Activated T-cell treated with anti-CD3 and anti-CD28 coated beads for 24 hours (primary cell): ENCODE measurements at places on chromosomes 16 and 17.
A peak's percentile ranks its signal among the peaks of the same experiment; 100 is the strongest.

DNA sequence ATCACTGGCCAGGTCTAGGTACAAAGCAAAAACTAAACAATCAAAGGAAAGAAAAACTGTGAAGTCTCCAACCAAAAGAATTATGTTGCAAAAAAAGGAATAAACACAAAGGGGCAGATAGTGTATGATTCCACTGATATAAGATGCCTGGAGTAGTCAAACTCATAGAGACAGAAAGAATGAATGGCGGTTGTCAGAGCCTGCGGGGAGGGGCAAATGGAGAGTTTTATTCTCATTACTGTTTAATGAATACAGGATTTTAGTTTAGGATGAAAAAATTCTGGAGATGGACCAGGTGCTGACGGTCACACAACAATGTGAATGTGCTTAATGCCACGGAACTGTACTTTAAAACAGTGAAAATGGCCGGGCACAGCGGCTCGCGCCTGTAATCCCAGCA, 20.7 kb downstream of the STAT5B start:
- DNase-seq, result no peak

DNA sequence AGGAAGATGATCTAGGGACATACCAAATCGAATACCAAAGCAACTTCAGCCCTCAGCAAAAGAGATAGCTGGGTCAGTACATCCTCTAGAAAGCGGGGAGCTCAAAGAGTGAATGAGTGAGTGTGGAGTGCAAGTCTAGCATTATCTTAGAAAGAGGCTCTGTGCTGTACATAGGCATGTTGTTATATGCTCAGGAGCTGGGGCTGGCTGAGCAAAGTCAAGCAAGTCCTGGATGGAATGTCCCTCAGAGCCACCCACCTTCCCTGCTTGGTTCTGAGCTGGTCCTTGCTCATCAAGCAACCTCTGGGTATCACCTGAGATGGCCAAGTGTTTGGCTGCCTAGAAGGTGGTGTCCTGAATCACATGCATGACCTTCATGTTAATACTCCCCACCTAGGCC, 4.9 kb upstream of the KLHL11 start:
- DNase-seq, result no peak

DNA sequence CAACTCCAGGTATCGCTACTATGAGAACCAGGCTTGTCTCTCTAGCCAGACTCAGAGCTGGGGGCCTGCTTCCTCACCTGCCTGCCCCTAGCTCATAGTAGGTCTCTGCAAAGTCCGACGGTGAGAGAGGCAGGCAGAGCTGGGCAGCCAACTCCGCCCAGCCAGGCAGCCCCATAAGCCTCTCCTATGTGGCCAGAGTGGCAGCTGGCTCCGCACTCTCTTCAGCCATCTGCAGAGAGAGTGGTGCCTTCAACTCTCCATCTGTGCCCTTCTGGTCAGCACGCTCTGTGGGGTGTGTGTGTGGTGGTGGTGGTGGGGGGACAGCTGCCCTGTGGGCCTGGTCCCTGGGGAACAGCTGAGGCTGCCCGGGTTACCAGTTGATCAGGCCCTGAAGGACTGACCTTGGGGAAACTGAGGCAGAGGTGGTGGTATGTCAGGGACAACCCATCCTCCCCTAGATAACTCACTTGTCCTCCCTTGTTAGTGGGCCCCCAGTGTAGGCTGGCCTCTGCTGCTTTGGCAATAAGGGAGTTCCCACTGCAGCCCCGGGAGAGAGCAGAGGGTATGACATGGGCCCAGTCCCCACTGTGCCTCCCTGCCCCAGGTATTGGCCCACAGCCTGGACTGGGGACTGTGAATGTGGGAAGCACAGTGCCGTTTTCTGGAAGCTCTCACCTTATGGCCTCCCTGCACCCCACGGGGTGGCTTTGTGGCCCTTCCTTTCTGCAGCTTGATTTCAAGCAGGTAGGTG, 1.8 kb upstream of the ADGRG1 start:
- no peak for DNase-seq

GRCh38 chr17:48625495-48626244, 488 bp downstream of the HOXB9 start:
- DNase-seq, result no peak

GRCh38 chr16:81094771-81095251, 1.4 kb downstream of the GCSH start:
- DNase-seq, result no peak

- no peak for DNase-seq
Measured at GRCh38 chr17:4448197-4448980, 14.6 kb downstream of the SPNS3 start.

DNA sequence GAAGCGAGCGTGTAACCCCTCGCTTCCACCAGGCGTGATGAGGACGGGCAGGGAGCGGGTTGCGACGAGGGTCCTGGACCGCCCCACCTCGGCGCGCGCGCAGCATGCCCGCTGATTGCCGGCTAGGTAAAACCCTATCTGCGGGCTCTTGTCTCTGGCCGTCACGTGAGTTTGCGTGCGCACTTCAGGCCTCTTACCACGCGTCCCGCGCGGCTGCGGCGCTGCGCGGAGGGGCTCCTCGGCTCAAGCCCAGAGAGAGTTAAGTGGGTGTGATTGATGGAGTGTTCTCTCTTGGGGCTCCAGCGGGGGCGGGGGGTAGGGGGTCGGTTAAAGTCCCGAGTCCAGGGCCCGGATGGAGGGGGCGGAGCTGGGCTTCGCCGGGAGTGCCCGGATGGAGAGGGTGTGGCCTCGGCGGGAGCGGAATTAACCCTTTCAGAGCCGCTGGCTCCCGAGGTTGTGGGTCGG, 7.9 kb downstream of the KDM6B start:
- peak; percentile 81 for DNase-seq

- no peak for DNase-seq
Measured at GRCh38 chr16:64144617-64145016, 977.2 kb downstream of the CDH11 start.

GRCh38 chr16:73237601-73238000, 189.7 kb upstream of the ZFHX3 start:
- DNase-seq, result no peak

- DNase-seq, result no peak
Measured at GRCh38 chr16:11161974-11162373, 94.0 kb downstream of the SOCS1 start.

- DNase-seq, result peak; percentile 46
Measured at GRCh38 chr16:16025214-16025968, 76.0 kb downstream of the ABCC1 start.

DNA sequence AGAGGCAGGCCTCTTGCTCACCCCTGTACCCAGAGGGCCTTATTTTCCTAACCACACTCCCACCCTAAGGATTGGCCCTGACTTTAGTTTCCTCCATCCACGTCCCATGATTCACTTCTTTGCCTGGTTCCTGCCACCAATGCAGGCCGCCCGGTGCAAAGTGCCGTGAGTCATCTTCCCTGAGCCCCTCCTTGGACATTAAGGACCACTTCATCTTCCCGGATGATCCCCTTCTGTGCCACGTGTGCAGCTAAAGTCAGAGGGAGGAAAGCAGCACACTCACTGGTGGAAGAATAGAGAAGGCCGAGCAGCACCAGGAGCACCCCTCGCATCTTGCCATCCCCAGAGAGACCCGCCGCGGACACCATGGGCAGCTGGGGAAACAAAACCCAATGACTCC, 1.4 kb downstream of the PRSS54 start:
- no peak for DNase-seq

- DNase-seq, result peak; percentile 16
Measured at GRCh38 chr17:2214047-2214928, 89.3 kb downstream of the SMG6 start.

GRCh38 chr16:53518550-53519416, 15.8 kb upstream of the AKTIP start:
- DNase-seq, result peak; percentile 59

- no peak for DNase-seq
Measured at GRCh38 chr17:48893646-48894508, 1.3 kb downstream of the ATP5MC1 start.

DNA sequence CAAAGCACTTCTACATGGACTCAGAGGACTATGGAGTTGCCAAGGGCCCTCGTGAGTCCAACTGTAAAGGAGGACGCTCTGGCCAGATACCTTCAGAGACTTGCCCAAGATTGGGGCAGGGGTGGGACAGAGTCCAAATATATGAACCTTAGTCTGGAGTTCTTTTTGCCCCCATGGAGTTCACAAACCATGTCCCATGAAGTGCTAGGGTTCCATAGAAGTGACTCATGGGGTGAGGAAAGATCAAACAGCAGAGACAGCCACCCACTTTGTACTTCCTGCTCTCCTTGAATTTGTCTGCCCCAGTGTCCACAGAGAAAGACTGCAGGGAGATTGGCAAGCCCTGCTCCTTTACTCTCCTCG, 29.0 kb downstream of the SRL start:
- no peak for DNase-seq

DNA sequence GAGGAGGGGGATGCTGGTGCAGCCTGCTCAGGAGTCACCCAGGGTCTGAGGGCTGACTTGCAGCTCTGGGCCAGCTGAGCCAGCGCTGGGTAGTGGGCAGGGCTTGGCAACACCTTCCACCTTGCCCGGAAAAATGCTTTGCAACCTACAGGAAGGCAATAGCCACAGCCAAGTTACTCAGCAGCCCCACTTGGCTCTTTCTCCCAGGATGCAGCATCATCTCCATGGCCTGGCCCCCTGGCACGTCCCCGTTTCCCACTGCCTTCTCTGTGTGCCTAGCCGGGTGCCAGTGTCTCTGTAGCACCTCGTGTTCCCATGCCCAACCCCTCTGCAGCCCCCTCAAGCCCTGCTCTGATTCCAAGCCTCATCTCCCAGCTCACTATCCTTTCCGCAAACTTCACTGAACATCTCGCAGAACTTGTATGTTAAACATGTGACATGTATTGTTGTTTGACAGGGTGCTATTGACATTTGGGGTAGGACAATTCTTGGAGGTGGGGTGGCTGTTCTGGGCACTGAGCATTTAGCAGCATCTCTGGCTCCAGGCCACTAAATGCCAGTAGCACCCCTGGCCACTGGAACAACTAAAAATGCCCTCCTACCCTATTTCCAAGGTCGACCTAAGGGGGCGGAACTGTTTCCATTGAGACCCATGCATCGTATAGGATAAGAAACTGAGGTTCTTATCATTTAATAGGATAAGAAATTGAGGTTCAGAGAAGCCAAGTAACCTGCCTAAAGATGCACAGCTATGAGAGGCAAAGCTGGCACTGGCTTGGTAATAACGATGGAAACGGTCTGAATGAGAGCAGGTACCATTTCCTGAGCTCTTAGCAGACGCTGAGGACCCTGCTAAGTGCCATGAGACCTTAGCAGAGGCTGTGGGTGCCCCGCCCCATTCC, 12.2 kb downstream of the DEXI start:
- no peak for DNase-seq

DNA sequence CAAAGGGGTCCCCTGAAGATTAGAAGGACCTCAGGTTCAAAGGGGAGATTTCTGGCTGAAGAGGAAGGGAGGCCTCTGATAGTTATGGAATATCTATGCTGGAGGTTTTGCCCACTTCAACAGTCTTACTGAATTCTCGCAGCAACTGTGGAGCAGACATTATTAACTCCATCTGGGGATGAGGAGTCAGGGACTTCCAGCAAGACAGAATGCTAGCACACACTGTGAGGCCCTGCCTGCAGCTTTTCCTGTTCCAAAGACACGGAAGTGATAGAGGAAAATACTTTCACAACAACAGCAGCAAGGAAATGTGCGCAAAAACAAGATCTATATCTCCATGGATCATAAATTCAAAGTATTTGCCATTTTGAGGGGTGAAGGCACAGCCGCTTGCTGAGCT, 72.8 kb downstream of the RPH3AL start:
- no peak for DNase-seq

DNA sequence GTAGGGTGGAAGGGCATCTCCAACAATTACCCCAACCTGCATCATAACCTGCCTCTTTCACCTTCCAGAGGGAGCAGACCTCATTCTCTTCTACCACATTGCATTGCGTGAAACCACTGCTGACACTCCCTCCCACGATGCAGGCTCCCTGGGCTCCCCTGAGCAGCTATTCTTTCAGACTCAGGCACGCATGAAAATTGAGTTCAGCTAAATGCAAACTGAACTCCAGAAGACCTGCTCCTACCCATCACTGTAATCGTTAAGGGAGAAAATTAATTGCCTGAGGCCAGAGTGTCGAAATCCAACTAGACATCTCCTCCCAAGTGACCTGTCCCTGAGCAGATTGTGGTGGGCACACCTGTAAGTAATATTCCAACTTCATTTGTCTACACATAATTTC, 186.0 kb downstream of the GRIN2A start:
- no peak for DNase-seq

DNA sequence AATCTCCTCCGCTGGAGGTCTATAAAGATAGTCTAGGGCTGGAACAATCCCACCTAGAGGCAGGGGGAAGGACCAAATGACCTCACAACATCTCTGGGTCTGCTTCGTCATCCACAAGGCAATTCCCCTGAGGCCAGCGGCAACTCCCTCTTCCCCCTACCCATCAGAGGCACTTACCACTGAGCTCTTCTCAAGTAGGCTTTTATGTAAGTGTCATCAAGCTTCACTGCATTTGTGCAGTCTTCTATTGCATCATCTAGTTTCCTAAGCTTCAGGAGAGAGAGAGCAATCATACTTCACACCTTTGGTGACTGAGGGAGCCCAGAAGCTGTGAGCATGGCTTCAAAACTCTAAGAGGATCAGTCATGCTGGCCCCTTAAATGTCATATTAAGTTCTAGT, 21.0 kb downstream of the CNP start:
- no peak for DNase-seq

DNA sequence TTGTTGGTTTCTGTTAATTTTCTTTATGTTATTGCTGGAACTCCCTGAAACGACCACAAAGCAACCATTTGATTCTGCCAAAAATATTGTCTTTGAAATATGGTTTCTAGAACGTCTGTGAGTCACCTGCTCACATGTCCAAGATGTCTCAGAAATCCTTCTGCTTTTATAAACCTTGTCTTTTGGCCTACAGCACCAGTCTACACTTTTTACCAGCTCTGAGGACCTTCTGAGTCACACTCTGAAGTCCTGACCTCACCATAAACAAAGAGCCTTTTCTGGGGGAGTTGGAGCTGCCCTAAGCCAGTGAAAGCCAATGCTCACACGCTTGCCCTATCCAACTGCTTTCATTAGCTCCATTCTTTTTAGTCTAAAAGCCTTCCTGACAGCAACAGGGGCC, 55.5 kb downstream of the GRIN2A start:
- DNase-seq, result no peak

GRCh38 chr17:81238490-81238814, 403 bp downstream of the TEPSIN start:
- DNase-seq, result no peak

DNA sequence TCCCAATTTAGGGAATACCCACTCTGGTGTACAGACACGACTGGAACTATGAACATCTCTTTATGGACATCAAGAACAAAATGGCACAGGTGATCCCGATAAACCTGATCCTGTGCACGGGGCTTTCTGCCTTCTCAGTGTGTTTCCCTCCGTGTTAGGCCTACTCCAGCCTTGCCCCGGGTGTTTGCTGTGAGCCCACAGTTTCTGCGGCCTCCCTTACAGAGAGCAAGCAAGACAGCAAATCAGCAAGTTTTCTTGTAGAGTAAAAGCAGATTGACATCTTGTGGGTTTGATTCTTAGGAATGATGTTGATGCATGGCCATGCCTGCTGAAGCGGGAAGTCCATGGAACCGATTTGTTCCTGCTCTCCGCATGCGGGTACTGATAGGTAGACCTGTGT, 26.4 kb upstream of the ENDOV start:
- DNase-seq, result no peak

GRCh38 chr17:78991906-78992532, 12.3 kb upstream of the LGALS3BP start:
- no peak for DNase-seq
